NCI-H510A treated with DMSO at 0.1 percent for 48 hours (cell line): ENCODE measurements at places on chromosomes 11 and 22.

DNA sequence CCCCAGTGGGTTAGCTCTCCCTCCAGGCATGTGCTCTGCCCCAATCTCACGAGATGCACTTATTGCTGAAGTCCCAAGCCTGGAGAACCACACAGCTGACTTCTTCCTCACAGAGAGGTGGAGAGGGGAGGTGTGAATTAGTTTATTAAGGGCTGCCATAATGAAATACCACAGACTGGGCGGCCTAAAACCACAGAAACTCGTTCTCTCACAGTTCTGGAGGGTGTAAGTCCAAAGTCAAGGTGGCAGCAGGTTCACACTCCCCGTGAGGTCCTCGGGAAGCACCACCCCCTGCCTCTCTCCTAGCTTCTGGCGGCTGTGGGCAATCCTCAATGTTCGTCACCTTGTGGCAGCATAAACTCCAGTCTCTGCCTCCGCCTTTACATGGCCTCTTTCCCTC, 39.3 kb downstream of the TECTA start:
- DNase-seq, result no peak

GRCh38 chr22:32475468-32476010, 928 bp downstream of the FBXO7 start:
- no peak for DNase-seq

GRCh38 chr22:19576460-19577421, 52.5 kb upstream of the CLDN5 start:
- DNase-seq, result peak; percentile 12

DNA sequence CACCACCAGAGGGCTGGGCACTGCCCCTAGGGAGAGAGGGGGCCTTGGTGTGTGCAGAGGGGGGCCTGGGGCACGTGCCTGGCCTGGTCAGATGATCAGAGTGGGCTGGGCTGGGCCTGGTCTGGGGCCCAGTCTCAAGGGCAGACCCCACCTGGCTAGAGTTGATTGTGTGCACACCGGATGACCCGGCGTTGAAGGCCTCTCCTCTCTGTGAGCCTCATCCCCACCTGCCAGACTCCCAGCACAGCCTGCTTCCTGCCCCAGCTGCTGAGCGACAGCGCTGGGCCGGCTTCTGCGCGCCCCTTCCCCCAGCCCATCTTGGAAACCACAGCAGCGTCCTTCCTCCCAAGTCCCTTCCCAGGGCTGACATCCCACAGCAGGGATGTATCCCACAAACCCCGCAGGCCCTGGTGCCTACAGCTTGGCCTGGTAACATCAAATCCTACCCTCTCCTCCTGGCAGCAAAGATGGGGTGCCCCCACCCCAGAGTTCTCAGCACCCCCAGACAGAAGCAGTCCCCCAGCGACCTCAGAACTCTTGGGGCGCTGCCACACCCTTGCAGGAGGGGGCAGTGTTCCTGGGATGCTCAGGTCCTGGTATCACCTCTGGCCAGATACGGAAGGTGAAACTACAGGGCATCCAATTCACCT, 11.0 kb upstream of the TSSC4 start:
- DNase-seq, result no peak

GRCh38 chr11:58928107-58928499, 11.2 kb upstream of the GLYATL1 start:
- no peak for DNase-seq

- no peak for DNase-seq
Observed at GRCh38 chr11:86459682-86460460, 85.2 kb downstream of the CCDC81 start.

DNA sequence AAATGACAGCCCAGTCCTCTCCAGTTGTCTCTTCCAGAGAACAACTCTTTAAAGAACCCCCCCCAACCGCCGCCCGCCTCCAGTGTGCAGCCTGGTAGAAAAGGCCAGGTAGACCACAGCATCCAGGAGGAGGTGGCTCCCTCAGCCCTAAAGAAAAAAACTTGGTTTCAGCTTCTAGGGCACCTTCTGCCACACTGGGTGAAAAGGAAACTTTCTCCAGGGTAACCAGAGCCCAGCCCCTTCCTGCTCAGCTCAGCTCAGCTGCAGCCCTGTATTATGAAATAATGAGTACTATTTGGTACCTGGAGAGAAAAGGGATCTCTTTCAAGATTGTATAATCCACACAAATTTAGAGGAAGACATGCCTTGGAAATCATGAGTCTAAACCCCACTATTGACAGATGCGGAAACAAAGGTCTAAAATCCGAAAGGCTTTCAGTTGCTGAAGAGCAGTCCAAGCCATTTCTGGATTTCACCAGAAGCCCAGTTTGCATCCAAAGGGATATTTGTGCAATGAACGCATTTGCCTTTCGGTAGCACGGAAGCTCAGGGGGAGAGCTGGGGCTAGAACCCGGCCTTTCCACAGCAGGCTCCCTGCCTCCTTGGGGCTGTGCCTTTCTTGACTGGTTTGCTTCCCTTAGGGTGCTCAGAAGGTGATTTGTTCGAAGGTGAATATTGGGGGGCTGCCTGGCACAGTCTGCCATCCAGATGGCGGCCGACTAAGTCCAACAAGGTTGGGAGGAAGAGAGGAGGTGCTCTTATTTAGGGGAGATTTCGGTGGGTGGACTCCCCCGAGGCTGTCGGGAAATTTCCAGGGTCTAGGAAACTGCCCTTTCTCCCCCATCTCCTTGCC, 3.3 kb downstream of the FXYD6 start:
- no peak for DNase-seq

- no peak for DNase-seq
Observed at GRCh38 chr11:107849790-107850189, 8.8 kb downstream of the SLC35F2 start.

GRCh38 chr11:19187114-19187832, 14.5 kb downstream of the CSRP3 start:
- DNase-seq, result no peak

GRCh38 chr22:19809741-19810140, 44.9 kb downstream of the GNB1L start:
- no peak for DNase-seq

- no peak for DNase-seq
Observed at GRCh38 chr11:112176077-112176476, 765 bp downstream of the BCO2 start.

GRCh38 chr11:127385071-127385470, 384.5 kb upstream of the KIRREL3 start:
- DNase-seq, result no peak

DNA sequence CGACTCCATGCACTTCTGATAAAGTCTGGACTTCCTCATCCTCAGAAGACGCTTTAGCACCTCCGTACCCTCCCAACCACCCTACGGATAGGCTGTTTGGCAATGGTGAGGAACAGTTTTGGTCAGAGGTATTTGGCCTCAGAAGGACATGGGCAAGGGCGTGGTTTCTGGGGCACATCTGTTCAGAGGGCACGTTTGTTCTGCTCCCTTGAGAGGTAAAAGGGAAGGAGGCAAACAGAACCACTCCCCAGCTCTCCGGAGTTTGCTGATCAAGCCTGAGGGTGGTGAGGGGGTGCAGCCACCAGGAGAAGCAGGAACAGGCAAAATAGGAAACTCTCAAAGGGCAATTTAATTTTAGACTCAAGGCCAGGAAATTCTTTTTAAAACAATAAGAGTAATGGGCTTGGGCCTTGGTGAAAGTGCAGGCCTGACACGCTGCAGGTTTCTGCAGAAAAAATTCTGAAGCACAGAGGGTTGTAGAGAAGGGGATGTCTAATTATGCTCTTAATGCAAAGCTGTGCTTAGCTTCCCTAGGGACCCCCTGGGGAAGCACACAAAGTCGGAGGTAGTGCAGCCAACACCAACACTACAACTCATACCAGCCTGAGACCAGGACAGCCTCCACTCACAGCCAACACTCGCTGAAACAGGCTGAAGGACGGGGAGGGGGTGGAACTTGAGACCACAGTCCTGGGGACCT, 23.3 kb downstream of the ETS1 start:
- no peak for DNase-seq

GRCh38 chr11:130865091-130865773, 51.0 kb downstream of the SNX19 start:
- DNase-seq, result no peak

- DNase-seq, result no peak
Observed at GRCh38 chr11:111379602-111380136, 594 bp upstream of the POU2AF1 start.

DNA sequence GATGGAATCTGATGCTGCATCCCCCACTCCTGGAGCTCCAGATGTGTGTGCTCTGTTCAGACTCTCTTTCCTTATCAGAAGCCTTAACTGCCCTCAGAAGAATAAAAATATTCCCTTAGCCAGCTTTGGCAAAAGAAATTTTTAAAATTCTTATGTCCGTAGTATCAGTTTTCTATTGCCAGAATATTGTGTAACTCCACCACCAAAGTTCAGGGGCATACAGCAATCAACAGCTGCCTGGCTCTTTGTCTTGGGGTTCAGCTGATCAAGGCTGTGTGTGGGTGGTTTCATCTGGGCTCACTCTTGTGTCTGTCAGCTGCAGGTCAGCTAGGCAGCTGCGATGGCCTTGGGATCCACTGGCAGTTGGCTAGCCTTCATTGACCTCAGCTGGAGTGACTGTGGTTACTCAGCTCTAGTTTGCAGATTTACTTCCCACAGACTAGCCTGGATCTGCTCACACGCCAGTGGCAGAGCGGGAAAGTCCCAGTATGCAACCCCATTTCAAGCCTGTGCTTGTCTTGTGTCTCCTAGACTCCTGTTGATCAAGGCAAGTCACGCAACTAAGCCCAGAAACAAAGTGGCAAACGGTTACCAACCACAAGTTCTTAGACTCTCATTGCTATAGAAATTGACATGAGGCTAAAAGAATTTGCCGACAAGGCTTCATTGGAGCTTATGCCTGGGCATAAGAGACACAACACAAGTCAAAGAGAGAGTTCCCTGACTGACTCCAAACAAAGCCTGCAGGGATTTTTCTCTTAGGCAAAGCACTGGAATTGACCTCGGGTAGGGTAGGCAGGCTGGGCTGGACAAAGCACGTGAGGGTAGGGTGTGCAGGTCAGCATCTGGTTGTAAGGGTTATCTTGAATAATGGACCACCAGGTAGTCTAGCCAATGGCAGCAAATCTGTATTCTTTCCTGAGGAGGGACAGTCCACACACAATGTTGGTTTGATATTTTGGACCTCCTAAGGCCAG, 7.5 kb downstream of the TMEM138 start:
- DNase-seq, result no peak

GRCh38 chr22:44026630-44027511, 2.8 kb downstream of the PARVB start:
- DNase-seq, result no peak

GRCh38 chr11:9874466-9874865, 210.6 kb downstream of the SWAP70 start:
- no peak for DNase-seq

DNA sequence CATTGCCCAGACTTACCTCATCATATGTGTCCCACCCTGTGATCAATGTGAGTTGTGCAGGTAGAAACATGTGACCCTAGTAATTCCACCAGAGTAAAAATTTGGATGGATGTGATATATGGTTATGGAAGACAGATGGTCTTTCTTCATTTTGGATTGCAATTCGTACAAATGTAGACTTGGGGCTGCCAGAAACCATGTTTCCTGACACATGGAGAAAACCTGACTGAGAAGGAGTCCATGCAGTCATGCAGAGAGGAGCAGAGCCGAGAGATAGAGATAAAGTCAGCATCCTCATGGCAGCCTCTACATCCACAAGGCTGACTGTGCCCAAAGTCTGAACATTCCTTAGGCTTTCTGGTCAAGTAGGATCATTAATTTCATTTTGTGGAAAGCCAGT, 678.1 kb upstream of the KIRREL3 start:
- DNase-seq, result no peak

GRCh38 chr22:45516163-45516562, 13.5 kb downstream of the FBLN1 start:
- no peak for DNase-seq
